ENCODE measurements at places on chromosomes 7 and 10. TPM values are rescaled to one million over a fixed set of nuclear protein-coding genes. Genes with fewer than 3 reads are reported as not detected.

The PDZD7 gene
- 2.0 TPM for total RNA-seq

The HOXA3 gene
- not detected for total RNA-seq

DNA sequence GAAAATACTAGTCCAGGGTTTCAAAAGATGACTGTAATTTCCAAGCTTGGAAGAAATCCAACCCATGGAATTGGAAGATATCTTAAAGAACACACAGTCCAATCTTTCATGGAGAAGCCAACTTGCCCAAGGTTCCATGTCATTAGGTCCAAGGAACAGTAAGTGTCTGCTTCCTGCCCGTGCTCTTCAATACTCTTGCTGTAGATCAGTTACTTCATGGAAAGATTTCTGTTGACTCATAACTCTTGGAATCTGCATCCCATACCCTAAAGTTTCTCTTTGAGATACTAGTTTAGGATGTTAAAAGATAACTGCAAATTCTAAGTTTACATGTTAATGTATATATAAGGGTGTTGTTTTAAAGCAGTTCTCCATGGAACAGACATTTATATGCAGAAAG lies 127.9 kb upstream of the SLC13A1 start:
- no peaks in the 10 kb centered on the region for H3K4me1 ChIP-seq
- H3K27me3 ChIP-seq, result no peaks in the 10 kb centered on the region
- no peak overlapping the region for H3K27ac ChIP-seq
- no peak overlapping the region for H3K4me3 ChIP-seq
- DNase-seq, result no peak
- H3K36me3 ChIP-seq, result peaks cover 14% of the 10 kb centered on the region

- no peak overlapping the region for H3K27ac ChIP-seq
- H3K4me1 ChIP-seq, result no peaks in the 10 kb centered on the region
- H3K27me3 ChIP-seq, result no peaks in the 10 kb centered on the region
- DNase-seq, result no peak
Observed at GRCh38 chr10:29783201-29783947, 148.6 kb upstream of the SVIL start.

DNA sequence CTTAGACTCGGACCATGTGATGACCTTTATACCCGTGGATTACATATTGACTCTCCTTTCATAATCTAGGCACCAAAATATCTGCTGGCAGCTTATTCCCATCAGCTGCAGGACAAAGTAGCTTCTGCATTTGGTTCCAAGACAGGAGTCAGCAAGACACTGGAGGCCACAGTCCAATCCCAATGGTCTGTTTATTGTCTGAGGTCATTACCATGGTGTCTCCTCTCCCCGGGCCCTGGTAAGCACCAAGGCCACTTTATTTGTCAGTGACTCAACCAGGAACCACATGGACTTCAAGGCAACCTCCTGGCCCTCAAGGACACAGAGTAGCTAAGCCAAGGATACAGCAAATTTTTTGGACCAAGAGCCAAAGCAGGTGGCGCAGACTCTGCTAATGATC lies 36.1 kb downstream of the KCNMA1 start:
- H3K27ac ChIP-seq, result no peak overlapping the region
- no peak overlapping the region for H3K4me3 ChIP-seq
- no peaks in the 10 kb centered on the region for H3K36me3 ChIP-seq
- no peaks in the 10 kb centered on the region for H3K27me3 ChIP-seq

GRCh38 chr7:28750981-28751380 lies 207.1 kb downstream of the TRIL start:
- no peak overlapping the region for H3K27ac ChIP-seq
- no peak for DNase-seq
- no peak overlapping the region for H3K4me3 ChIP-seq

GRCh38 chr7:39033885-39034624 lies 56.3 kb downstream of the POU6F2 start:
- H3K27ac ChIP-seq, result no peak overlapping the region
- no peaks in the 10 kb centered on the region for H3K36me3 ChIP-seq
- peaks cover 10% of the 10 kb centered on the region for H3K4me1 ChIP-seq
- no peak for DNase-seq
- no peaks in the 10 kb centered on the region for H3K27me3 ChIP-seq
